Thoracic aorta (tissue), 2 donors: ENCODE measurements at places on chromosomes 11 and 22. TPM values are rescaled to one million over a fixed set of nuclear protein-coding genes. Genes with fewer than 3 reads are reported as not detected.

The SYT7 gene
- not detected for total RNA-seq

DNA sequence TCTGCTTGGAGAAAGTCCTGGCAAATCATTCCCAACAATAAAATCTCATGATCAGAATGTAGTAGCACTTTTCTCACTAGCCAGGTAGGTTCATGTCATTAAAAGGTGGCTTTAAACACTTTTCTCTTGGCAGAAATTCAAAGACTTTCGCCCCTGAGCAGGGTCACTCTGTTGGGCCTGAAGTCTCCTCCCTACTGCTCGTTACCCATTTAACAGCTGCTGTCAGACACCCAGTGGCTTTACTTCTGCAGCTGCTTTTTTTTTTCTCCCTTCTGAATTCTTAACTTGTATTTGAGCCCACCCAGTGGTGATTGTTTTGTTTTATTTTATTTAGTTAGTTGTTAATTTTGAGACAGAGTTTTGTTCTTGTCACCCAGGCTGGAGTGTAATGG lies 25.0 kb downstream of the ARHGAP8 start:
- no peak for DNase-seq

The IL17REL gene
- not detected for total RNA-seq

The LYVE1 gene
- 121 TPM for total RNA-seq

The TPBGL gene
- not detected for total RNA-seq

- no peak for DNase-seq
Measured at GRCh38 chr22:39525658-39525975, 5.3 kb downstream of the ATF4 start.

DNA sequence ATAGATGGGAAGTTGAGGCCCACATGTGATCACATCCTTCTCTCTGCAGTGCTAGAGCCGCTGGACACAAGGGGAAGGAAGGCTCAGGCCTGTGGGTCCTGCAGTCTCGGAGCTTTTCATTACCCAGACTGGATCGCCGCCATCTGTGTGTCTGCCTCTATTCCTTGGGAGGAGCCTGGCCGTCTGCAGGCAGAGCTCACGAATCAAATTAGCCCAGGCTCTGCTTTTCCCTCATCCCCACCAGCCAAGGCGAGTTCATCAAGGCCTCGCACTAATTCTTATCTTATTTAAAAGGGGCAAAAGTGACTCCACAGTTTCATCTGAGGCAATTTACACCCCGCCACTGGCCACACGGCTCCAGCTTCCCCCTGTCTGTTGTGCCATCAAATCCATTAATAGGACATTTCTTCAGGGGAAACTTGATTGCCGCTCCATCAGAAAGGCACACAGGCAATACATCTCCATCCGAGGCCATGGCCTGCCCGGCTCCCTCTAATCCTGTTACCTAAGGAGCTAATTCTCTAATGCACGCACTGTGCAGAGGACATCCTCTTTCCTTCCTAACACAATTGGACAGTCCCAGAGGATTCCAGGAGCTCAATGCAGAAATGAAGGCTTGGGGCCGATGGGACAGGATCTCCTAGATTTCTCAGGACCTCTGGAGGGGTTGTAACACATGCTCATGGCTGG lies 3.3 kb upstream of the HTR3A start:
- DNase-seq: no peak

DNA sequence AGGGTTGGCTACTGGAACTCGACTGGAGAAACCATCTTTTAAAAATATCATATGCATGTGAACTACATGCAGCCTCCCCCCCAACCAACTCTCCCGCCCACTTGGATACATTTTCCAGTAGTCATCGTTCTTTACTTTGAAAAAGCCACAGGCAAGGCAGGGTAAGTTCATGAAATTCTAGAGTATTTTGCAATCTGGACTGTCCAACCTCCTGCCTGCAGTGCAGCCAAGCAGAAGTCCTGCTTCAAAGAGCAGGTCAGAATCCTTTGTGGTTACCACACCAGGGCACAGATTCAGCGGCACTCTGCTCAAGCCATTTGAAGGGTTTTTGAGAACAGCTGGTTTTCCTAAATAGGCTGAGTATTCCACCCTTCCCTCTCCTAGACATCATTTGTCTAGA lies 12.1 kb downstream of the ELF5 start:
- no peak for DNase-seq

DNA sequence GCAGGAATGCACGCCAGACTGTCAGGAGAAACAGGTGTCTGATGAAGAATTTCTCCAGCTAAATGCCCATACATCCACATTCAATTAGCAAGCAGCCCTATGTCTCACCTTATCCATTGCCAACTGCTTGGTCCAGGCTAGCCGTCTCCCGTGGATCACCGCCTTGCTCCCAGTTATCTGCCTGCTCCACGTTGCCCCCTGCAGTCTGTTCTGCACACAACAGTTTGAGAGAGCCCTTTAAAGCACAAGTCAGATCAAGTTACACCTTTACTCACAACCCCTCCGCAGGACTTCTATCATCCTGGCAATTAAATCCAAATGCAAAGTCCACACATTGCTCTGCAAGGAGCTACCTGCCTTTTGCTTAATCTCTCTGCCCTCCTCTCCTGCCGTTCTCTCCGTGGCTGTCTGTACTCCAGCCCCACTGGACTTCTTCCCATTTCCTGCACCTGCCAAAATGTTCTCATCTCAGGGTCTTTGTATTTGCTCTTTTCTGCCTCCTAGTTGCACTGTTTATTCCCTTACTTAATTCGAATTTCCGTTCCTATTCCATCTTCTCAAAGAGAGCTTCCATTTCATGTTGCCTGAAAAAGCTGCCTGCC lies 185.3 kb upstream of the LARGE1 start:
- no peak for DNase-seq

The TRIM48 gene
- total RNA-seq: not detected

GRCh38 chr22:20918663-20919218 lies 1.5 kb downstream of the CRKL start:
- no peak for DNase-seq

DNA sequence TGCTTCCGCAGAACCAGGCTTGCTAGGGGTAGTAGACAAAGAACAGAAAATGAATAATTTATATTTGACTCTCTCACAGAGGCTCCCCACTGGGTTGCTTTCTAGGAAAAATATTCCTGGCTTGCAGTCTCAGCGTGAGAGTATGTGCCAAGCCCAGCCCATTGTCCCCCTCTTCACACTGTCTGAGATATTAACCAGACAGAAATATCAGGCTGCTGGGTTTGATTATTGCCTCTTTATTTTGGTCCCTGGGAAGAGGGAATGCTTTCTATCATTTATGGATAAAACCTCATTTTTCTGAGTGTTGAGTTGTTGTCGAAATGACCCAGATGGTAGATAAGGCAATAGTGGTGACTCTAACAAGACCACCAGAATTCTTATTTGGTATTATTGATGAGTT lies 367.9 kb downstream of the METTL15 start:
- no peak for DNase-seq

DNA sequence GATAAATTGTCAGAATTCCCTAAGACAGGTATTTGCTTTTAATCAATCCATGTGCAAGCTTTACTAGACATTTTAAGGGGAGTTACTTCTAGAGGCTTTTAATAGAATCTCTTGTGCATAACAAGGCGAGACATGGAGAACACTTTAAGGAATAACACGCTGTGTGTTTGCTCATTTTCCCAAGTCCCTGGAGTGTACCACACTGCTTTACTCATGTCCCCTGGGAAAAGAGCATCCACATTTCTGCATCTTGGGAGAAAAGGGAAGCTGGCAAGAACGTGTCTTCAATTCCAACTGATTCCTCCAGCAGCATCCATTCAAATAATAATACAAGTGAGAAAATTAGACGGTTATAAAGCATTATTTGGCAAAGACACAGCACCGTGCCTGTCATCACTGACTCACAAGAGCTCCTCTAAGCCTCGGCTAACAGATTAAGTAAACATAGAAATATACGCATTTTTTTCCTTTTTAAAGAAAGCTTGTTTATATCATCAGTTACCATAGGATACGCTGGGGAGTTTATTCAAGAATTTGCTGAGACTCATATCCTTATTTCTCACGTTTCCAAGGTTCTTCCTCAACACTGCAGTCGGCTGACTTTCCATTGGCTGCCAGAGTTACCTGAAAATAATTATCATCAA lies 121.5 kb downstream of the CD44 start:
- DNase-seq: no peak

DNA sequence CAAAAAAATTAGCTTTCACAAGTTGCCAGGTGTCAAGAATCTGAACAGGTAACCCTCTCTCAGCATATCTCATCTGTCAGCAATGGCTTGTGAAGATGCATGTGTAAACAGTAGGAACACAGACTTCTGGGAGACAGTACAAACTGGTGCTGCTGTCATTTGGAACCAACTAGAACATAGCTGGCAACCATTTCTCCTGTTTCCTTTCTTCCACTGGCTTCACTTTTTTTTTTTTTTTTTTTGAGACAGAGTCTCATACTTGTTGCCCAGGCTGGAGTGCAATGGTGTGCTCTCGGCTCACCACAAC lies 2.1 kb upstream of the PIK3C2A start:
- no peak for DNase-seq

DNA sequence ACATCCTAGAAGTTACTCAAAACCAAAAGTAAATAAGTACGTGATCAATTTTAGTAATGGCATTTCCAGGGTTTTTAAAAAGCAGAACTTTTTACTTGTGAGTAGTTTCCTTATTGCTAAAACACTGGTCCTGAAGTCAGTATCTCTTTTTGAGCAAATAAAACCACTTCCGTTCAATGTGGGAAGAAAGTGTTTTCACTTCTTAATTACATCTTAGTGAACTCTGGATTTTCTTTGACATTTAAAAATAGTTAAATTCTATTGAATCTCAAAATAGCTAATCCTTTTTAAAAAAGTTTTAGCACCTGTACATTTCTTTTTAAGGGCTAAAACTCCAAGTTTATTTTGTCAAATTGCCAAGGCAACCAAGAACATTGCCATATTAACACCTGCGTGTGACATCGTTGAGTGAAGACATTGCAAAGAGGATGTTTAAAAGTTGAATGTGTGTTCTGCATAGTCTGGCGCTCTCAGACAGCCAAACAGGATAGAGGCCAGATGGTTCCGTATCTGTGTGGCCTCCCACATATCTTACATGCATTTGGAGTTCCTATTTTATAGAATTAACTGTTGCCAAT lies 17.2 kb upstream of the OR5B21 start:
- no peak for DNase-seq

The TRIM66 gene
- 10.2 TPM for total RNA-seq

The BRSK2 gene
- total RNA-seq: not detected

GRCh38 chr11:77199137-77199745 lies 71.2 kb downstream of the MYO7A start:
- DNase-seq: no peak

The PKP3 gene
- 2.0 TPM for total RNA-seq

DNA sequence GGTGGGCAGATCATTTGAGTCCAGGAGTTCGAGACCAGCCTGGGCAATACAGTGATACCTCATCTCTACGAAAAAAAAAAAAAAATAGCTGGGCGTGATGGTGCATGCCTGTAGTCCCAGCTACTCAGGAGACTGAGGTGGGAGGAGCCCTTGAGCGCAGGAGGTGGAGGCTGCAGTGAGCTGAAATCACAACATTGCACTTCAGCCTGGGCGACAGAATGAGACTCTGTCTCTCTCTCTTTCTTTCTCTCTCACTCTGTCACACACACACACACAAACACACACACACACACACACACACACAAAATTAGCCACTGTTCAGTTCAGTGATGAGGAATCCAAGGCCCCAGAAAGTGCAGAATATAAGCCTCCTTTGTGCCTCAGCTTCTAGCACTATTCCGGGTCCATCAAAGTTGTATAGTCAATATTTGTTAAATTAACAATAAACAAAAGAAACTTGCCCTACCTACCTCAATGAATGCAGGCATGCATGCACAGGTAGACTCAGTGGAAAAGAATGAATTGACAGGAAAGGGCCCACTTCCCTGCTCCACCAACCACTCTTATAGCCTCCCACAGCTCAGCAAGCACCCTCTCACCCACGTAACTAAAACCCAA lies 3.9 kb upstream of the SMIM35 start:
- DNase-seq: no peak

GRCh38 chr11:64150481-64151239 lies 15.3 kb downstream of the MACROD1 start:
- DNase-seq: no peak

GRCh38 chr22:50436015-50436830 lies 38.6 kb downstream of the SBF1 start:
- DNase-seq: no peak

- no peak for DNase-seq
Measured at GRCh38 chr11:94511932-94512781, at the start of gene C11orf97. Gene C11orf97 (plus strand): TSS chr11:94512461. CDS start chr11:94512529, 68 bp downstream.

DNA sequence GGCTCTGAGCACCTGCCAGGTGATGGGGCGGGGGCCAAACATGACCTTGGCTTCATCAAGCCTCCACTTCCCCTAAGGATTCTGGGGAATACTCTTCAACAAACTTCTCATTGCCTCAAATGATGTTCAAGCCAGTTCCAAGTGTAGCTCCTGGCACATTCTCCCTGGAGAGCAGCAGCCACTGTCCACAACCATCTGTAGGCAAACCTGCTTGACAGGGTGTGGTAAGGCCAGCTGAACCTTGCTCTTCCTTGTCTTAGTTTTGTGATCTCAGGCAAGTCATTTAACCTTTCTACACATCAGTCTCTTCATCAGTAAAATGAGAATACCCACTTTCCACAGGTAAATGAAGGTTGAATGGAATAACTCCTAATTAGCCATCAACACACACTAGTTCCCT lies 323.3 kb downstream of the TENM4 start:
- no peak for DNase-seq

The SMIM35 gene
- not detected for total RNA-seq

The PKNOX2 gene
- total RNA-seq: 9.2 TPM

DNA sequence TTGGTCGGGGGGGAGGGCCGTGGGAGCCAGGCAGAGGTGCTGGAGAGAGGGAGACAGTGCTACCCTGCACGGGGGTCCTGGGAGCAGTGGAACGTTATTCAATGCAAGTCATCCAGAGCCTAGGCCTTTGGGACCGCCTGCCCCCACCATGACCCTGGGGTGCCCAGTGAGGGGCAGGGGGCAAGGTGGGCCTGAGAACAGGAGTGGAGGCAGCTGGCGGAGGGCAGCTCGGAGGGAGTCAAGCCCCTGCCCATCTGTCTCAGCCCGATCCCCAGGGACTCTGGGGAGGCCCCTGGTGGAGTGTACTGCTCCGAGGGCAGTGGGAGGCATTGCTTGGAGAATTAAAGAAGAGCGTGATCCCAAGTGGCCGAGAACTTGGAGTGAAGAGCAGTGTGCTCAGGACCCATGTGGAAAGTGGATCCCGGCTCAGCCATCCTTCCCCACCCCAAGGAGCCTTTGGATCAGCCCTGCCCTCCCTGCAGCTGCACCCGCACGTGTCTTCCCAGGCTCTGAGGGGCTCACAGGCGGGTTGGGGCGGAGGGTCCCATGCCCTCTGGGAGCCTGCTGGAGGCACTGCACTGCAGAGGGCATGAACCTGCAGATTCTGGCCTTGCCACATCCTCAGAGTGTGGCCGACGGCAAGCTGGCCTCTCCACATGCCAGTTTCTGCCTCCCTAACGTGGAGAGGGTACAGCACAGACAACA lies 34.0 kb upstream of the SMIM38 start:
- DNase-seq: no peak
